ENCODE measurements at places on chromosomes 6 and 20.
A peak's percentile ranks its signal among the peaks of the same experiment; 100 is the strongest.

- no peaks in the 10 kb centered on the region for H3K27me3 ChIP-seq
- no peak overlapping the region for H3K27ac ChIP-seq
- DNase-seq, result peak; percentile 66
- no peaks in the 10 kb centered on the region for H3K36me3 ChIP-seq
Observed at GRCh38 chr20:50048420-50049166, 64.4 kb downstream of the UBE2V1 start.

DNA sequence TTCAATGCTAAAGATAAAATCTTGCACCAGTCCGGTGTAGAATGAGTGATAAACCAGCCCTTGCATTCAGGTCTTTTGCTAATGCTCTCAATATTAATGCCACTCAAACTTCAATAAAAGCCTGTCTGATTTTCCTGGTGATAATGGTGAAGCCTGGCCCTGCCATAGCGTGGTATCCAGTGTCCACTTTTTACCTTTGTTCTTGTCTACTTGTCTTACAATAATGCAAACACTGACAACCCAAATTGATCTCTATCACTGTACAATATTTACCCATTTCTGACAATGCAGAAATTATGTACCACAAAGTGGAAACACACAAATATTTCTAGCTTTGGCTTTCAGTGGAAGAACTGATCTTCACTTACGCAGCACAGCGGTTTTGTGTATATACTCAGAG lies 189.1 kb downstream of the ZDHHC14 start:
- no peak overlapping the region for H3K27ac ChIP-seq
- H3K36me3 ChIP-seq, result no peaks in the 10 kb centered on the region
- H3K4me1 ChIP-seq, result no peaks in the 10 kb centered on the region
- H3K4me3 ChIP-seq, result no peak overlapping the region

GRCh38 chr20:31751126-31751525 lies 12.0 kb downstream of the TPX2 start:
- no peak overlapping the region for H3K27ac ChIP-seq
- peaks cover 21% of the 10 kb centered on the region for H3K4me1 ChIP-seq
- no peaks in the 10 kb centered on the region for H3K27me3 ChIP-seq
- no peak for DNase-seq
- peaks cover 76% of the 10 kb centered on the region for H3K36me3 ChIP-seq
- no peak overlapping the region for H3K4me3 ChIP-seq

GRCh38 chr20:53194306-53195290 lies 222.4 kb downstream of the TSHZ2 start:
- H3K4me3 ChIP-seq, result no peak overlapping the region
- no peak overlapping the region for H3K27ac ChIP-seq
- no peaks in the 10 kb centered on the region for H3K4me1 ChIP-seq

GRCh38 chr6:127348028-127348661 lies 4.7 kb upstream of the ECHDC1 start:
- H3K27ac ChIP-seq, result no peak overlapping the region
- no peak overlapping the region for H3K4me3 ChIP-seq
- H3K4me1 ChIP-seq, result no peaks in the 10 kb centered on the region
- no peaks in the 10 kb centered on the region for H3K36me3 ChIP-seq
- DNase-seq, result no peak
- no peaks in the 10 kb centered on the region for H3K27me3 ChIP-seq

DNA sequence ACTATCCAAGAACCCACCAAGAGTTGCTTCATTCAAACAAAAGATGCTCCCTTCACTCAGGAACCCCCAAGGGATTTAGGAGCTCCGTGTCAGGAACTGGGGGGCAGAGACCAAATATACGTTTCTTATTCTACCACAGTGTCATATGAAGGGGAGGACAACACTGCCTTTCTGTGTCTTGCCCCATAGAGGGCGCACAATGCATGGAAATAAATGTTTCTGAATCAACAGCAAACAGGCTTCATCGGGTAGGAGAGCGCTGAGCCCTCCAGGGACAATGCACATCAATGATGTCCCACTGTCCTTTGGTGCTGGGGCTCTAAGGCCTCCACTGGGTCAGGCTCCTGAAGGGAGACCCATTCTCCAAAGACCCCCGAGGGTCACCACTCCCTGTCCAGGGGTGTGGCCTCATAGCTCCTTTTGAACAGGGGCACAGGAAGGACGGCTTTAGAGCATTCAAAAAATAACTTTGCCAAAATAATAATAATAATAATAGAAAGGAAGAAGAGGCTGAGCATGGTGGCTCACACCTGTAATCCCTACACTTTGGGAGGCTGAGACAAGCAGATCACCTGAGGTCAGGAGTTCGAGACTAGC lies 31.1 kb downstream of the PLG start:
- H3K27me3 ChIP-seq, result peaks cover 8% of the 10 kb centered on the region
- peak; percentile 81 for DNase-seq
- peaks cover 5% of the 10 kb centered on the region for H3K4me1 ChIP-seq

DNA sequence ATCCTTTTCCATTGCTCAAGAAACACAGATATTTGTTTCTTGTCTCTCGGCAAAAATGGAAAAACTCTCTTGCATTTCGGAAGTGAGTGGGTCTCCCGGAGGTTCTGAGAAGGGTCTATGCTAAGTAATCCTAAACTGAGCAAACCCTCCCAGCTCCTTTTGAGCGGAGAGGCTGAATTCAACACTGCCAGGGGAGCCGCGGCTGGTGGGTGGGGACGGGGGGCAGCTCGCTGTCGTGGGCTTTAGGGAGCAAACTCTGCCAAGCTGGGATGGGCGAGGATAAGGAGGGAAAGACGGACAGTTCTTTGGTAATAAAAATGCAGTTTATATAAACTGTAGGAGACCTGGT lies 211.4 kb downstream of the FOXC1 start:
- H3K4me1 ChIP-seq, result 0 out of 2 replicates have a peak, but pooled peaks cover 4% of the 10 kb centered on the region
- H3K36me3 ChIP-seq, result no peaks in the 10 kb centered on the region
- H3K27me3 ChIP-seq, result no peaks in the 10 kb centered on the region
- DNase-seq, result peak; percentile 37

DNA sequence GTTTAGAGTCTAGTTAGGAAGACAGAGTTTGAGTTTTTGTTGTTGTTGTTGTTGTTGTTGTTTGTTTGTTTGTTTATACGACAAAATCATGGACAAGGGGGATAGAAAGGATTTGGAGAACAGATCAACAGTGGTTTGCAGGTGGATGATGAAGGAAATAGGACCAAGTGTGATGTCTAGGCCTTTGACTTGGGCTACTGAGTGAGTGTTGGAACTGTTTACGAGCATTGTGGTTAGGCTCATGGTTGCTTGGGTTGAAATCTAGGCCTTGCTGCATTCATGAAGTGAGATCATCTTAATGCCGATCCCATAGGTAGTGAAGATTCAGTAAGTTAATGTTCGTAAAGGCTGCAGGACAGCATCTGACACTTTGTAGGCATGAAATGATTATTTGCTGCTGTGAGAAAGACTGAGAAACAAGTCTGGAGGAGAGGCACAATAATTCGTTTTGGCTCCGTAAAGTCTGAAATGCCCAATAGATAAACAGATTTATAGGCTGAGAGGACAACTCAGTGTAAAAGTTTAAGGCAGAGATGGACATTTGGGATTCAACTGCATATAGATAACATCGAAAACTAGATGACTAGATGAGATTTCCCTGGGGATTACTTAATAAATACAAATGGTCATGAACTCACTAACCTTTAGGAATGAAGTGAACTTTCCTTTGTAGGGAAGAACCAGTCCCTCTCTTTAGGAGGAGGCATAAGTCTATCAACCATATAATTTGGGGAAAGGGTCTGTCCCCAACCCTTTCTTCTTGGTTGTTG lies 70.0 kb downstream of the HDDC2 start:
- no peak overlapping the region for H3K27ac ChIP-seq
- no peaks in the 10 kb centered on the region for H3K4me1 ChIP-seq
- no peaks in the 10 kb centered on the region for H3K36me3 ChIP-seq
- H3K4me3 ChIP-seq, result no peak overlapping the region
- H3K27me3 ChIP-seq, result no peaks in the 10 kb centered on the region

DNA sequence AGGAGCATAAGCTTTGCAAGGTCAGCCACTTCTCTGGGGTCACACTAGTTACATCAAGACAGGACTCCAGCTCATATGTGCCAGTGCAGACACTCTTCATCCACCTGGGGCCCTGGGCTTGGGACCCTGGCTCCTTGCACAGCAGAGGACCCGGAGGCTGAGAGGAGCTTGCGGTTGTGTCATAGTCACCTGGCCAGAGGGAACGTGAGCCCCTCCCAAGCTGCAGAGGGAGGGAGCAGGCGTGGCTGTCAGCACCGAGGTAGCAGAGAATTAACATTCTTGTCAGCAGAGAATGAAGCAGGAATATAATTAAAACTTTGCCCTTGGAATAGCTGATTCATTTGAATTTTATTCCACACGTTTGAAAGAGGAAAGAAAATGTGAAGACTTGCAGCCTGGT lies 36.8 kb downstream of the BCAS4 start:
- H3K36me3 ChIP-seq, result no peaks in the 10 kb centered on the region
- no peak overlapping the region for H3K4me3 ChIP-seq
- no peaks in the 10 kb centered on the region for H3K27me3 ChIP-seq
- no peak for DNase-seq

DNA sequence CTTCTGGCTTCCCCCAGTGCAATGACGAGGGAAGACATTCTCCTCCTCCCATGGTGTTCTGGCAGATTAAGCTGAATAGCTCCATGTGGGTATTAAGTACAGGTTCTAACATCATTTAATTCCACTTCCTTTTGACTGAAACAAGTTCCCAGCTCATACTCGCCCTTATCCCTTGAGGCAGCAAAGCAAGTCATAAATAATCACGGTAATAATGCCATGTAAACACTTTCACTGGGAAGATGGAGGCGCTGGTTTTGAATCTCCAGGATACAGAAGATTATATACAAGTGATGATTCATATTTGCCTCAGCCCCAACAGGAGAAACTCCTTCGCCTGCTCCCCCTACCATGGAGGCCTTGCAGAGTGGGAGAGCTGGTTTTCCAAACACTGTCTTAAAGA lies 141.3 kb downstream of the PXDC1 start:
- H3K36me3 ChIP-seq, result no peaks in the 10 kb centered on the region
- no peak overlapping the region for H3K27ac ChIP-seq
- H3K4me3 ChIP-seq, result no peak overlapping the region

GRCh38 chr6:5636210-5637030 lies 370.3 kb downstream of the NRN1 start:
- H3K27ac ChIP-seq, result no peak overlapping the region
- no peak overlapping the region for H3K4me3 ChIP-seq
- no peaks in the 10 kb centered on the region for H3K36me3 ChIP-seq

DNA sequence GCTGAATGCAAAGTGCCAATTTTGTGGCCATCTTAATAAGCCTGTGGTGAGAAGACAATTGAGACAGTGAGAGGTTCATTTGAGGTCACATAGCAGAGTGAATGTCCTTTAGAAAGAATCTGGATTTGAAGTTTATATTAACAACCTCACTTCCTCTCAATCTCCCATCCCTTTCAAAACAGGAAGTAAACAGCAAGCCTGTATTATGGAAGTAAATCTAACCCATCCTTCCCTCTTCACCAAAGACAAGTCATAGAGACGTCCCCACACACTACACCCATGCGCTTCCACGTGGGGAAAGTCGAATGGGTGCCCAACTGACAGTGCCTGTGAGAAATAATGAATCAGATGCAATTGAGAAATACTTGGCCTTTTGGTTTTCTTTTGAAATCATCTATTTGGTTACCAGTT lies 28.8 kb upstream of the CCND3 start:
- no peaks in the 10 kb centered on the region for H3K36me3 ChIP-seq
- H3K27ac ChIP-seq, result no peak overlapping the region
- no peak overlapping the region for H3K4me3 ChIP-seq
- H3K27me3 ChIP-seq, result no peaks in the 10 kb centered on the region

- no peak for DNase-seq
- no peak overlapping the region for H3K27ac ChIP-seq
- H3K36me3 ChIP-seq, result no peaks in the 10 kb centered on the region
- H3K27me3 ChIP-seq, result no peaks in the 10 kb centered on the region
- no peak overlapping the region for H3K4me3 ChIP-seq
- H3K4me1 ChIP-seq, result peaks cover 7% of the 10 kb centered on the region
Observed at GRCh38 chr6:16270178-16270794, 31.9 kb downstream of the GMPR start.

DNA sequence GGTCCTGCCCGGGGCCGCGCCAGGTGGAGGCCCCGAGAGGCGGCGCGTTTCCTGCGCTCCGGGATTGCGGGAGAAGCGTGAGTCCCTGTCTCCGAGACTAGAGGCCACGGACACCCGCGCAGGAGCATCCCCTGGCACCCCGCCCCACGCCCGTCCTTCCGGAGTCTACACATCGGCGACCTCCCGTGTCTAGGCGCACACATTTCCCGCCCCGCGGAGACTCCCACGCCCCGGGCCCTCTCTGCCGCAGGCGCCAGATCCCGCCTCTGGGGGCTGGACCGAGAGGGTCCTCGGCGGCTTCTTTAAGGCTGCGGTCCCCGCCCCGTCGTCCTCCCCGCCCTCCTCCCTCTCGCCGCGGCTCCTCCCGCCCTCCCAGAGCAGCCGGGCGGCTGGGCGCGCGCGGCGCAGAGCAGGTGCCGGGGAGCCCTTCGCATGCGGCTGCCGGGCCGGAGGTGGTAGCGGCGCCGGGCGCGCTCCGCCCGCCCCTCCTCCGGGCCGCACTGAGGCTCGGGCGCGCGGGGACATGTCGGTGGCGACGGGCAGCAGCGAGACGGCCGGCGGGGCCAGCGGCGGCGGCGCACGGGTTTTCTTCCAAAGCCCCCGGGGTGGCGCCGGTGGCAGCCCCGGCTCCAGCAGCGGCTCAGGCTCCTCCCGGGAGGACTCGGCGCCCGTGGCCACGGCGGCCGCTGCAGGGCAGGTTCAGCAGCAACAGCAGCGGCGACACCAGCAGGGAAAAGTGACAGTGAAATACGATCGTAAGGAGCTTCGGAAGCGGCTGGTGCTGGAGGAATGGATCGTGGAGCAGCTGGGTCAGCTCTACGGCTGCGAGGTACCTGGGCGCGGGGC lies at the start of gene PPP1R14C:
Gene PPP1R14C (plus strand): TSS at position 375 of the 846 bp plus-strand sequence. CDS start 149 bp downstream, at position 524.
- no peak within 1 kb of the TSS for H3K27ac ChIP-seq
- peaks cover 7% of the 10 kb centered on the region for H3K4me1 ChIP-seq
- DNase-seq, result peak; percentile 34
- no peaks in the 10 kb centered on the region for H3K36me3 ChIP-seq

DNA sequence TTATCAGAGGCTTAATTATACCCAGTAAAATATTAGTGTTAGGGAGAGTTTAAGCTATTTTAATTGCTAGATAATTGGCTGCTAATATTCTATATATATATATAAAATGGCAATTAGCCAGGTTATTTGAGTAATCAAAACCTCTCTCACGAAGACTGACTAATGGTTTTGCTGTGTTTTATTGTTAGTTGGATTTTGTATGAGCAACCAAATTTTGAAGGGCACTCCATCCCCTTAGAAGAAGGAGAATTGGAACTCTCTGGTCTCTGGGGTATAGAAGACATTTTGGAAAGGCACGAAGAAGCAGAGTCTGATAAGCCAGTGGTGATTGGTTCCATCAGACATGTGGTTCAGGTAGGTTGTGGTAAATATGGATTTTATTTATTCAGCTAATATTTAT lies 102.2 kb downstream of the RTN4IP1 start:
- H3K4me3 ChIP-seq, result no peak overlapping the region
- peaks cover 7% of the 10 kb centered on the region for H3K27me3 ChIP-seq
- no peak for DNase-seq
- no peaks in the 10 kb centered on the region for H3K36me3 ChIP-seq
